Muscle of leg (tissue), 16 donors: ENCODE measurements at places on chromosomes 16 and 17. TPM values are rescaled to one million over a fixed set of nuclear protein-coding genes. Genes with fewer than 3 reads are reported as not detected.

The NT5C3B gene
- 54.8 TPM for total RNA-seq

The PIK3R6 gene
- total RNA-seq = 1.5 TPM

The FTSJ3 gene
- 29.1 TPM for total RNA-seq

The MYCBPAP gene
- 0.66 TPM for total RNA-seq

The KRTAP4-9 gene
- not detected for total RNA-seq
